ENCODE measurements at places on chromosomes 1 and 21. TPM values are rescaled to one million over a fixed set of nuclear protein-coding genes. Genes with fewer than 3 reads are reported as not detected.

DNA sequence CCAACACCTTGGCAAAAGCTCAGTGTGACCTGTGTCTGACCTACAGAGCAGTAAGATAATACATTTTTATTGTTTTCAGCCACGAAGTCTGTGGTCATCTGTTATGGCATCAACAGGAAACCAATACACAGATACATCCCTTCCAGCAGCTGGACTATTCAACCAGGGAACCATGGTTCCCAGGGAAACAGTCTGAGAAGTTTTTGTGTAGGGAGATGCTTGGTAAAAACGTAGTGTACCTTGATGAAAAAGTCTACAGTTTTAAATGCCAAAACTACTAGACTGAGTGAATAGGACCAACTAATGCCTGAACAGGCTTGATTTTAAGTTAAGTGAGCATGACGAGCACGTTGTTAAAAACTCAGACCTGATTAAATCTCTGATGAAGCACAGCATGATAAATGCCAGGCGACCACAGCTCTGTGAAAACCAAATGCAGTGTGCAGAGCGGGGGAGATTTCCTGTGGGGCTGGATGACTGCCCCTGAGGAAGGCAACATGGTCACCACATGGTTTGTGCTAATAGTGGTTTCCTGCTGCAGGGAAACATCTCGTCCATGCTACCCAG is 228.9 kb downstream of the TNR start:
- no peaks in the 10 kb centered on the region for H3K27me3 ChIP-seq
- no peak for DNase-seq
- H3K36me3 ChIP-seq = no peaks in the 10 kb centered on the region

DNA sequence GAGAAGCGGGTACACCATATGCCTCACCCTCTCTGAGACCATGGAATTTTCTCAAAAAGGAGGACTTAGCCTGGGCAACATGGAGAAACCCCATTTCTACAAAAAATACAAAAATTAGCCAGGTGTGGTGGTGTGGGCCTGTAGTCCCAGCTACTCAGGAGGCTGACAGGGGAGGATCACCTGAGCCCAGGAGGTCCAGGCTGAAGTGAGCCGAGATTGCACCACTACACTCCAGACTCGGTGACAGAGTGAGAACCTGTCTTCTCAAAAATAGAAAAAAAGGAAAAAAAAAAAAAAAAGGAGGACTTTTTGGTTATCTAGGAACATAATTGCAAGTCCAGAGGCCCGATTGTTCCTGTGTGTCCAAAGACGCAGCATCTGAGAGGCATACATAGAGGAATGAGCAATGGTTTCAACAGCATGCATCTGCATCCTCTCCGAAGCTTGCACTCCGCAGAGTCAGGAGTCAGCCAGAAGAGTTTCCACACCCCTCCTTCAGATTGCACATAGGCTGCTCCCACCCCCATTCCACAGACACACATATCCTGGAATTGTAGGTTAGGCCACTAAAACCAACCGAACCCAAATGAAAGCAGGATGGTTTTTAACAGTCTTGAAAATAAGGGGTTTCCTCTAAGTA is 2.5 kb upstream of the TBX15 start:
- peaks cover 79% of the 10 kb centered on the region for H3K27me3 ChIP-seq
- H3K36me3 ChIP-seq = no peaks in the 10 kb centered on the region
- H3K4me1 ChIP-seq = no peaks in the 10 kb centered on the region
- H3K27ac ChIP-seq = no peak overlapping the region
- DNase-seq = no peak

DNA sequence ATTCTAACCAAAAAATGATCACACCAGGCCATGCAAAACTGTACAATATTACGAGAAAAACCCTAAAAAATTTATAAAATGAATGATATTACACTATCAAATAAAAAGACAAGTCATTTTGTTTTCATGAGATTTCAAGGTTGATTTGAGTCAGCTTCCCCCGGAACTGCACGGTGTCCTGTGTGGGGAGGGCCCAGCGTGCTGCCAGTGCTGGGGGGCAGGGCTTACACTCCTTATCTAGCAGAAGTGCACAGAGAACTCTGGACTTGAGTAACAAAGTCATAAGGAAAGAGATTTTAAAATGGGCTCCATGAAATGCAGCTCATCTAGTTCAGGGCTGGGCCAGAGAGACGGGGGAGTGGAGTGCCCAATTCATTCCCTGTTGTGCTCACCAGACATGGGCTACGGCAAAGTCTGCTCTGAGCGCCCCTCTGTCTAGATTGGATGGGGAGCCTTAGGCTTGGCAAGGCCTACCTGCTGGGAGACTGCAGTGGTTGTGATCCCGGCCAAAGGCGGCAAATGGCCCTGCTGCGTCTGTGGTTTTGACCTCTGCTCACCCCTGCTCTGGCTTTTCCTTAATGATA is 50.1 kb downstream of the COQ8A start:
- no peaks in the 10 kb centered on the region for H3K27me3 ChIP-seq
- peak overlapping the region; percentile 48 for H3K27ac ChIP-seq
- H3K4me1 ChIP-seq = peaks cover 25% of the 10 kb centered on the region

TP73 gene
- 0.49 TPM for total RNA-seq

DNA sequence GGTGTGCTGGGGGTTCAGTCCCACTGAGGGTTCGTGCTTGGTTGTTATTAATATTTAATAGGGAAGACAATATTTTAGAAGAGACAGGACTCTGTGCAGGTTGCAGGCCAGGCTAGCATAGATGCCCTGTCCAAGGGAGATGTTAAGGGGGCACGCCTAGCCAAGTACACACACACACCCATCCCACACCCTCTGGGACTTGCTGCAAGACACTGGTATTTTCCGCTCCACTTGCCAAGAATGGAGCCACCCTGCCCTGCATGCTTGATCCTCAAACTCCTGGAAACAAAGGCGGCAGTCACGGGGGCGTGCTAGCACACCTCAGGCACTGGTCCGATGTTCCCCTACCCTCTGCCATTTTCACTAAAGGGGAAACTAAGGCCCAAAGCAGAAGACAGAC is 99.1 kb downstream of the MRPL37 start:
- DNase-seq = no peak
- H3K27me3 ChIP-seq = no peaks in the 10 kb centered on the region
- H3K27ac ChIP-seq = no peak overlapping the region
- no peaks in the 10 kb centered on the region for H3K36me3 ChIP-seq

NFASC gene
- 4.8 TPM for total RNA-seq

DNA sequence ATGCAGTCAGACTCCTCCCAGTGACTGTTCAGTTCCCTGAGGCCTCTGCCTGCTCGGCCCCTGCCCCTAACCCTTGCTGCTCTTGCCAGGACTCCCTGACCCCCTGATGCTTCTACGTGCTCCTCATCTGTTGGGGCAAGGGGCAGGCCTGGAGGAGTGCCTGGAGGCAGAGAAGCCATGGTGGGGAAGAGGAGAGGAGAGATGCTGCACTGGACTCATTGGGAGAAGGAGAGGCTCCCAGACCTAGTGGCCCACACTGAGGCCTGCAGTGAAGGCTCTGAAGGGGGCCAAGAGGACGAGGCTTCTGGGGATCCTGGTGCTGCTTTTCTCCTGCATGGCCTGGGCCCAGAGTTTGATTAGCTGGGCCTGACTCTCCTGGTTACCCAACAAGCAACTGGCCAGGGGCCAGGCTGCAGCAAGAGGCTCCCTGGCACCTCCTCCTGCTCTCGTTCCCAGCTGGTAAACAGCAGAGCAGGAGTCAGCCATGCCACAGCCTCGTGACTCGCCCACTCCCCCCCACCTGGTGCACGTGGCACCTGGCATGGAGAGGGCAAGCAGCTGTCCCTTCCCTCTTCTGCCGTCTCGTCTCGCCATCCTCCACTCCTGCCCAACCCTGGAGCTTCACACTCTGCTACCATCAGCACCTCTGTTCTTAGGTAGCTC is 847 bp upstream of the RORC start:
- H3K4me1 ChIP-seq = peaks cover 42% of the 10 kb centered on the region
- peaks cover 8% of the 10 kb centered on the region for H3K36me3 ChIP-seq
- H3K27me3 ChIP-seq = no peaks in the 10 kb centered on the region
- peak overlapping the region; percentile 83 for H3K27ac ChIP-seq
- H3K4me3 ChIP-seq = peak overlapping the region; percentile 82

DNA sequence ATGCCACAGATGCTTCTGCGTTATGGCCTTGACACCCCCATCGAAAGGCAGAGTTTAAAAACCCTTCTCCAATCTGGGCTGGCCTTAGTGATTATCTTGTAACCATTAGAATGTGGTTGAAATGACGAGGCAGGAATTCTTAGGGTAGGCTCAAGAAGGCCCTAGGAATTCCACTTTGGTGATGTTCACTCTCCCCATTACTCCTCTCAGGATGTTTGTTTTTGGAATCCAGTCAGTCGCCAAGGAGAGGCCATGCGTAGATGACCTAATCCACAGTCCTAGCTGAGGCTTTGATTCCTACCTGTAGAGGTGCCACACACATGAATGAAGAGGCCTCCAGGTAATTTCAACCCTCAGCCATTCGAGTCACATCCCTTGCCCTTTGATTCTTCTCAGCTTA is 318.2 kb downstream of the NEGR1 start:
- no peak overlapping the region for H3K27ac ChIP-seq
- H3K36me3 ChIP-seq = no peaks in the 10 kb centered on the region
- no peak for DNase-seq
- no peak overlapping the region for H3K4me3 ChIP-seq
- no peaks in the 10 kb centered on the region for H3K27me3 ChIP-seq

- H3K4me3 ChIP-seq = no peak overlapping the region
- H3K4me1 ChIP-seq = no peaks in the 10 kb centered on the region
- H3K36me3 ChIP-seq = no peaks in the 10 kb centered on the region
- no peaks in the 10 kb centered on the region for H3K27me3 ChIP-seq
Measured at GRCh38 chr1:2987773-2988172, 33.5 kb upstream of the ACTRT2 start.

DNA sequence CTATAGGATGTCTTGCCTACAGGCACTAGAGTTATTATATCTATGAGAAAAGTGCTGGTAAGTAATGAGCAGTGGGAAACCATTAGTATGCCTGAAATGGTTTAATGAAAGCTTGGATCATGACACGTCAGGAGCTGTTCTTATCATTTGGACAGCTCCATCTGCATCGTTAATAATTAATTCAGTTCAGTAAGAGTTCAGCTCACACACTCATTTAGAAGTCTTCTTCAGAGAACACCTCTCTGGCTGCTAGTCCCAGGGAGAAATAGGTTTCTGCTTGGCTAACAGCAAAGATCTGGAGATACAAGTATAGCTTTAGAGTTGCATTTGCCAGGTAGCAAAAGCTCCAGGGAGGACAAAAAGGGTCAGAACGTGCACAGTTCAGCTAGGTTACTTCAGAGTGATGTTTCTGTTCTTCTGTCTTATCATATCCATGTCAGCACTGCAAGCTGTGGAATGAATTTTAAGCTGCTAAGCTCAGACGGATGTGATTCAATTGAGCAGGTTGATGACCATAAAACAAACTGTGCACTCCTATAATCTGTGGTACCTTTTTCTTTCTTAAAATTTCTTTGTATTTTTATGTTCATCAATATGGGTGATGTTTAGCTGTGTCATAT is 173.6 kb downstream of the ADGRL2 start:
- H3K4me3 ChIP-seq = no peak overlapping the region
- H3K4me1 ChIP-seq = peaks cover 14% of the 10 kb centered on the region
- DNase-seq = no peak

- H3K27ac ChIP-seq = peak overlapping the region; percentile 11
- DNase-seq = peak; percentile 39
- no peaks in the 10 kb centered on the region for H3K4me1 ChIP-seq
- no peaks in the 10 kb centered on the region for H3K27me3 ChIP-seq
- H3K36me3 ChIP-seq = peaks cover 8% of the 10 kb centered on the region
Measured at GRCh38 chr1:26945728-26946127, 14.5 kb downstream of the KDF1 start.

- no peaks in the 10 kb centered on the region for H3K36me3 ChIP-seq
- H3K27me3 ChIP-seq = no peaks in the 10 kb centered on the region
- no peaks in the 10 kb centered on the region for H3K4me1 ChIP-seq
- no peak for DNase-seq
- no peak overlapping the region for H3K4me3 ChIP-seq
Measured at GRCh38 chr21:44630440-44630839, 3.5 kb downstream of the KRTAP10-9 start.

DNA sequence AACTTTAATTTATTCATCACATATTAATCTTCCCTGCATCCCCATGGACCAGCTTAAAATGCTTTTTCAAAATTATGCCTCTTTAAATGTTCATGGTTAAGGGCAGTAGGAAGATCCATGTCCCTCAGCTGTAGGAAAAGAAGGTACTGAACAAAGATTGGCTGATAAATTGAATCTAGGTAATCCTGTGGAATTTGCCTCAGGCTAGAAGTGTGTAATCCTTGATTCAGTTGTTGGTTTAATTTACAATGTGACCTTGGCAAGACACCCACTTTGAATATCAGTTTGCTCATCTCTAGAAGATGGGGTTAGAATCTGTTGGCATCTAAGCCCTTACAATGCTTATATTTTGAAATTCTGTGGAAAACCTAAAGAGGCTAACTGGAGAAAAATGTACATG is 6.1 kb downstream of the TTC4 start:
- no peaks in the 10 kb centered on the region for H3K27me3 ChIP-seq
- no peak overlapping the region for H3K27ac ChIP-seq
- DNase-seq = no peak
- no peak overlapping the region for H3K4me3 ChIP-seq
- no peaks in the 10 kb centered on the region for H3K4me1 ChIP-seq

DNA sequence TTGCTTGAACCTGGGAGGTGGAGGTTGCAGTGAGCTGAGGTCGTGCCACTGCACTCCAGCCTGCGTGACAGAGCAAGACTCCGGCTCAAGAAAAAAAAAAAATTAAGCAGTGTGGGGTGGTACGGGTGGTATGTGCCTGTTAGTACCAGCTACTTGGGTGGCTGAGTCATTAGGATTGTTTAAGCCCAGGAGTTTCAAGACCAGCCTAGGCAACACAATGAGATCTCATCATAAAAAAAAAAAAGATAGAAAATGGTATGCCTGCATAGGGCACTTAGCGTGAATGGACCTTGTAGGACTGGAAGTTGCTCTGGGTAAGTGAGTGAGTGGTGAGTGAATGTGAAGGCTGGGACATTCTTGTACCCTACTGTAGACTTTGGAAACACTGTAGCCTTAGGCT is 37.0 kb downstream of the TBCE start:
- no peak for DNase-seq
- H3K27me3 ChIP-seq = no peaks in the 10 kb centered on the region
- peaks cover 5% of the 10 kb centered on the region for H3K4me1 ChIP-seq
- no peak overlapping the region for H3K4me3 ChIP-seq
- H3K27ac ChIP-seq = no peak overlapping the region

S100A10 gene
- total RNA-seq = 34.3 TPM

CAMK2N1 gene
- 3.9 TPM for total RNA-seq

DNA sequence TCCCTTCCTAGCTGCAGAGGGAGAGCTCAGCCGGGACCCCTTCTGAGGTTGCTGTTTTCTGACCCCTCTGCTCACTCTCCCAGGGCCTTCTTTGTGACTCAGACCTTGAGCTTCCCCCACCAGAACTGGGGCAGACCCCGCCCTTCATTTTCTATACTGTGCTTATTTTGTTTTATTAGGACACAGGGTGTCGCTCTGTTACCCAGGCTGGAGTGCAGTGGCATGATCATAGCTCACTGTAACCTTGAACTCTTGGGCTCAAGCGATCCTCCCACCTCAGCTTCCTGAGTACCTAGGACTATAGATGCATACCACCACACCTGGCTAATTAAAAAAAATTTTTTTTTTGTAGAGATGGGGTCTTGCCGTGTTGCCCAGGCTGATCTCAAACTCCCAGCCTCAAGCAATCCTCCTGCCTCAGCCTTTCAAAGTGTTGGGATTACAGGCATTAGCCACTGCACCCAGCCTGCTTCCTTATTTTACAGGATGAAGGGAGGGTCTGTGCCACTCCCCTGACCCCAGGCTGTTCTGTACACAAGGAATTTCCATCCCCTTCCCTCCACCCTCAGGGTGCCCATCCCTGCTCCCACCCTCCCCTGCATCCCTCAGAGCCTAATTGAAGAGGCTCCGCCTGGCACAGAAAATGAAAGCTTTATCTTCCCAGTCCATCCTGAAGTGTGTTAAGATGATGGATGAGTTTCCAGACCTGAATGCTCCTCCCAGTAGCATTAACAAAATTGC is 195.2 kb upstream of the POU3F1 start:
- no peaks in the 10 kb centered on the region for H3K27me3 ChIP-seq
- no peaks in the 10 kb centered on the region for H3K36me3 ChIP-seq
- H3K4me1 ChIP-seq = no peaks in the 10 kb centered on the region
- H3K27ac ChIP-seq = no peak overlapping the region
- H3K4me3 ChIP-seq = no peak overlapping the region
- DNase-seq = no peak
